Kidney (tissue), 22 donors: ENCODE measurements at places on chromosomes 16 and 17.

DNA sequence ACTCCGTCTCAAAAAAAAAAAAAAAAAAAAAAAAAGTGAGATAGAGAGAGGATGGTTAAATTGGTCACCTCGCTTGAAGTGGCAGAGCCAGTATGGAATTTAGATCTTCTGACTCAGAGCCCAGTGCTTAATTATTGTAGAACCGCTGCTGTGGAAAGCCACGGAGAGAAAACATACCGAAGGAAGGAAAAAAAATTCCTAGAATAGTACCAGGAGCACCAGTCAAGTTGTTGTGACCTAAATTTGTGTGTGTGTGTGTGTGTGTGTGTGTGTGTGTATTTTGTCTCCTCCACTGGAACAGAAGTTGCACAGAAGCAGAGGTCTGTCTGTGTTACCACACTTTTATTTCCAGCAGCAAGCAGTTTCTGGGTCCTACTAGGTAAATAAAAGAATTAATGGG, 10.6 kb upstream of the NUP85 start:
- DNase-seq, result no peak

GRCh38 chr16:7612671-7613070, 280.0 kb downstream of the RBFOX1 start:
- no peak for DNase-seq

DNA sequence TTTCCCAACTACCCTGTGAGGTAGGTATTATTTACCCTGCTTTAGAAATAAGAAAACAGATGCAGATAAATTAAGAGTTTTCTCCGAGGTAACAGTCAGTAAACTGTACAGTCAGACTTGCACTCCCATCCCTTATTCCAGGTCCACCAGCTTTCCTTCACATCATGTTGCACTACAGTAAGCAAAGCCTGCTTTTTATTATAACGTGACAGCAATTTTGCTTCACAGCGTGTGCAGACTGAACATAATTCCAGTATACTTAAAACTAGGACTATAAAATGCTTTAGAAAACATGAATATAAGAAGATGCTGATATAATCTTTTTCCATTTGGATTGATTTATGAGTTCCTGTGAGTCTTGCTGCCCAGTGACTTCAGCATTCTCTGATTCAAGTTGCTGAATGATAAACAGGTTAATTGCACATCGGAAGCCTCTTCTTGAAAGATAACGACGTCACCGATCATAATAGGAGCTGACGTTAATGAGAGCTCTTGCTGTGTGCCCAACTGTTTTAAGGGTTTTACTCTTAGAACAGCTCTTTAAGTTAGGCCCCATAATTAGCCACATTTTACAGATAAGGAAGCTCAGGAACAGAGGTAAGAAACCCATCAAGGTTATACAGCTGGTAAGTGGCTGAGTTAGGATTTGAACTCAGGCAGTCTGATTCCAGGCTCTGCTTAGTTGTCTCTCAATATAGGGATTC, 1.4 kb downstream of the LIG3 start:
- peak; percentile 44 for DNase-seq

- no peak for DNase-seq
Observed at GRCh38 chr16:54212893-54213292, 73.7 kb downstream of the IRX3 start.

- DNase-seq, result no peak
Observed at GRCh38 chr16:13552062-13552959, 367.6 kb upstream of the ERCC4 start.

DNA sequence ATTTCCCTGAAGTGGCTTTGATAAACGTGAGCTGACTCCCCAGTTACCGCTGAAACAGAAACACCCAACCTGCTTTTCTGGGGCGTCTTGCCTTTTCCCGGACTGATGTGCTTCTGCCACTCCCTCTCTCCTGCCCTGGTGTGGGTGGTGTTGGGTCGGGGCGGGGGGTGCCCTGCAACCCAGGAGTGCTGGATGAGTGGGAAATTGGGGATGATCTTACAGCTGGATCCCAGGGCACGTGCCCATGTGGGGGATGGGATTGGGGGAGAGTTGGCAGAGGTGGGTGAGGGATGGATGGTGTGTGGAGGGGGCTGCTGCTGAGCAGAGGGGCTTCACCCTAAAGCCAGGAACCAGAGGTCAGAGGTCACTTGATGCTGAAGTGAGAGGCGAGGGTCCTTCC, 28.5 kb downstream of the PGS1 start:
- no peak for DNase-seq

DNA sequence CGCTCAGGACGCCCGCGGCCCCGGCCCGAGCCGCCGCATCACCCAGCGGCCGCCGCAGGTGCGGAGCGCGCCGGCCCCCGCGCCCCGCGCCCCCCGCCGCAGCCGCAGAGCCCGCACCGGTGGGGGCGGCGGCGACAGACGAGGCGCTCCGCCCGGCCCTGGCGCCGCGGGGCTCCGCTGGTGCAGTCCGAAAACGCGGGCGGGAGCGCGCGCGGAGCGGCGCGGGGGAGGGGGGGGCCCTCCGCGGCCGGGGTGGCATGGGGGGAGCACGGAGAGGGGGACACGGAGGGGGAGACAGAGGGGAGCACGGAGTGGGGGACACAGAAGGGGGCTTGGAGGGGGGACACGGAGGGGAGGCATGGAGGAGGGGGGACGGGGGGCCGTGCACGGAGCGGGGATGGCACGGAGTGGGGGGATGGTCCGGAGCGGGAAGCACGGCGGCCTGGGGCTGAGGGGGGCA, at the start of gene AATK:
Gene AATK (minus strand): TSS at position 189 of the 460 bp plus-strand sequence. CDS start 229 bp downstream, outside the sequence.
- no peak for DNase-seq

DNA sequence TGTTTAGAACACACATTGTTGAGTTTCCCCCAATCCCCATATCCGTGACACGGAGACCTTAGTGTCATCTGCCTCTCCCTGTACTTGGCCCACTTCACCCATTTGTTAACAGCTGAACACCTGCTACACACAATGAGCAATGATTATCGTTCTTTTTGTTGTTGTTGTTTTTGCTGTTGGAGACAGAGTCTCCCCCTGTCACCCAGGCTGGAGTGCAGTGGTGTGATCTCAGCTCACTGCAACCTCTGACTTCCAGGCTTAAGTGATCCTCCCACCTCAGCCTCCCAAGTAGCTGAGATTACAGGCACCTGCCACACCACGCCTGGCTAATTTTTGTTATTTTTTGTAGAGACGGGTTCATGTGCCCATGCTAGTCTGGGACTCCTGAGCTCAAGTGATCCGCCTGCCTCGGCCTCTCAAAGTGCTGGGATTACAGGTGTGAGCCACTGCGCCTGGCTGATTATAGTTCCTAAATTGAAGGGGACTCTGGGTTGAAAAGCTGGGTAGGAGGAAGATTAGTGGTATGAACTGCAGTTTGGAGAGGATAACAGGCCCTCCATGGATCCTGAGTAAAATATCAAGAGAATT, 21.6 kb downstream of the NDE1 start:
- no peak for DNase-seq

GRCh38 chr16:27963471-27963965, 100.0 kb downstream of the GSG1L start:
- DNase-seq, result no peak

- no peak for DNase-seq
Observed at GRCh38 chr16:79587897-79588296, 12.6 kb downstream of the MAF start.

DNA sequence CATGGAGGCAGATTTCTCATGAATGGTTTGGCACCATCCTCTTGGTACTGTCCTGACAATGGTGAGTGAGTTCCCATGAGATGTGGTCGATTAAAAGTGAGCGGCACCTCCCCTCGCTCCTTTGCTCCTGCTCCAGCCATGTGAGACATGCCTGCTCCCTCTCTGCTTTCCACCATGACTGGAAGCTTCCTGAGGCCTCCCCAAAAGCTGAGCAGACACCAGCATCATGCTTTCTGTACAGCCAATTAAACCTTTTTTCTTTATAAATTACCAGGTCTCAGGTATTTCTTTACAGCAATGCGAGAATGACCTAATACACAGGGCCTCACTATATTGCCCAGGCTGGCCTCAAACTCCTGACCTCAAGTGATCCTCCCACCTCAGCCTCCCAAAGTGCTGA, 12.1 kb downstream of the ZNF500 start:
- no peak for DNase-seq

GRCh38 chr17:77304746-77305473, 164.1 kb downstream of the SEC14L1 start:
- DNase-seq, result no peak

GRCh38 chr17:71910002-71910401, 210.8 kb upstream of the SOX9 start:
- no peak for DNase-seq

GRCh38 chr17:57292091-57292490, 35.8 kb downstream of the MSI2 start:
- DNase-seq, result no peak

- DNase-seq, result no peak
Observed at GRCh38 chr17:74271901-74272561, 2.0 kb upstream of the DNAI2 start.

GRCh38 chr17:66850692-66851091, 15.8 kb downstream of the CACNG5 start:
- DNase-seq, result no peak

GRCh38 chr17:79812353-79813258, 15.7 kb upstream of the CBX8 start:
- DNase-seq, result peak; percentile 29

DNA sequence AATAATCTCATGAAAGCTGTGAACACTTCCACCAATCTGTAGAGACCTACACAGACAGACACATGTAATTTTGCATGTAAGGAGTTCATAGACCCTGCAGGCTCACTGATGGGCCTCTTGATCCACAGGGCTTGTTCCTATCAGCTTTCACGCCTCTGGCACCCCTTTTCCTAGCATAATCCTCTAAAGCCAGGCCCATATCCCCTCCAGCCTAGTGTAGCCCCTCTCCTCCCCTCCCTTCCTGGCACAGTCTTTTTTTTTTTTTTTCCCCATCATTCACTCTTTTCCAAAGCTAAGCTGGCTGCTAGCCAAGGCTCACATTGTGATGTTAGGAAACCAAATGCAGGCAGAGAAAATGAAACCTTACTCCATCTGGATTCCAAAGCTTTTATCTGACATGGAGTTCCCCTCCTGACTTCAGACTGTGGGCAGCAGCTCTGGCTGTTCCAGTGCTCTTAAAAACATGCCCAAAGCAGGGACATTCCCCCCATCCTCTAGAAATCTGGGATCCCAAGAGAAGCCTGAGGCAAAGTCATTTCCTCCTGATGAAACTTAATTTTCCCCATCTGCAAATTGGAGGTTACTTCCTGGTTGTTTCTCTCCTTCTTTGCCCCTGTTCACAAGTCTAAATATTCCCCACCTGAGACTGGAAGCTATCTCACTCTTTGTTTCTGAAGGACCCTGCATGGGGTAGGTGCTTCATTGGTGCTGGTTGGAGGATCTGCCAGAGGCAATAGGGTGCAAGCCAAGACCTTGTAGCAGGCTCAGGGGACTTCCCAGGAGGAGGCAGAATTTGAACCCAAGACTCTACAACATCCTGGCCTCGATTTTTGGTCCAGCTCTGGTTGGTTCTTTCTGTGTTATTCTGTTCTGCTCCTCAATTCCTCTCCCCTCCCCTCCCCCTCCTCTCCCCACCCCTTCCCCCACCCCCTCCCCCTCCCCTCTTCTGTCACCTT, 9.9 kb upstream of the CCL5 start:
- DNase-seq, result no peak

GRCh38 chr16:89026121-89026612, 49.2 kb upstream of the CBFA2T3 start:
- no peak for DNase-seq

GRCh38 chr16:30470632-30470995, 1.9 kb upstream of the ITGAL start:
- DNase-seq, result no peak

DNA sequence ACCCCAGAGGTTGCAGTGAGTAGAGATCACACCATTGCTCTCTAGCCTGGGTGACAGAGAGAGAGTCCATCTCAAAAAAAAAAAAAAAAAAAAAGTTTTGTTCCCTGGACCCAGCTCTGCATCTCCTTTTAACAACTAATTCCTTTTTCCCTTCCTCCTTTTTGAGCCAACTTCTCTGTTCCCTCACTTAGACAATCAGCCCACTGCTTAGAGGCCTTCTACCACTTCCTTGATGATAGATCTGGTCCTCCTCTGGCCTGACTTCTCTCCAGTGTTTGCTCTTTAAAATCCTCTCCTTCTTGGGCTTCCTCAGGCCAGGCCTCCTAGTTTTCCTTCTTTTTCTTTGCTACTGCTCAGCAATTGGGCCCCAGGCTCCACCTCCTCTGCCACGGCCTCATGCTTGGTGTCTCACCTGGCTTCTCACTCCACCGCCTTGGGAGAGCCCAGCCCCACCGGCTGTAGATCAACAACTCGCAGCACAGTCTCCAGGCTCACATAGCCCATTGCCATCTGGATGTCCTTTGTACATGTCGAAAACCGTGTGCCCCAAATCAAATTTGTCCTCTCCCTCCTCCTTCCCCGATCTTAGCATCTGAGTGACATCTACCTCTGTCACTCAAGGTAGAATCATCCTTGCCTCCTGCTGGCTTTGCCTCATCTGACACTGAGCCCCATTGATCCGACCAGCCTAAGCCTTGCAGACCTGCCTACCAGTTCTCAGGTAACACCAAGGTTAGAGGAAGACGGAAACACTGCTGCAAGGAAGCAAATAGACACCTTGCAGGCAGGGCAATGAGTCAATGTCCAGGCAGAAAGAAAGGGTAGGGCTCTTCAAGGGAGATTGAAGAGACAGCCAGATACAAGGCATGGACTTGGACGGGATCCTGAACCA, 17.4 kb downstream of the ARHGAP27 start:
- no peak for DNase-seq

GRCh38 chr17:14840616-14841231, 424.4 kb downstream of the PMP22 start:
- no peak for DNase-seq

- DNase-seq, result peak; percentile 63
Observed at GRCh38 chr17:35765756-35766488, 5.2 kb downstream of the C17orf50 start.

DNA sequence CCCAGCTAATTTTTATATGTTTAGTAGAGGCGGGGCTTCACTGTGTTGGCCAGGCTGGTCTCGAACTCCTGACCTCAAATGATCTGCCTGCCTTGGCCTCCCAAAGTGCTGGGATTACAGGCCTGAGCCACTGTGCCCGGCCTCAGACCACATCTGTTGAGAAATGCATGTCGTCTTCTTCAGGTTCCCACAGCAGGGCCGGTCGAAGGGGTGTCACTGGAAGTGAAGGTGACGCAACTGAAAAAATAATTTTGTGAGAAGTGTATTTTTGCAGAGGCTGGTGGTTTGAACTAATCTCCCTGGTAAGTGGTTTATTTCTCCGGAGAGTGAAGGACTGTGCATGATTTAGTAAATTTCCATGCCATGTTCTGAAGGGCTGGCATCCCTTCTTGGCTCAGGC, 33.4 kb upstream of the IL34 start:
- no peak for DNase-seq

DNA sequence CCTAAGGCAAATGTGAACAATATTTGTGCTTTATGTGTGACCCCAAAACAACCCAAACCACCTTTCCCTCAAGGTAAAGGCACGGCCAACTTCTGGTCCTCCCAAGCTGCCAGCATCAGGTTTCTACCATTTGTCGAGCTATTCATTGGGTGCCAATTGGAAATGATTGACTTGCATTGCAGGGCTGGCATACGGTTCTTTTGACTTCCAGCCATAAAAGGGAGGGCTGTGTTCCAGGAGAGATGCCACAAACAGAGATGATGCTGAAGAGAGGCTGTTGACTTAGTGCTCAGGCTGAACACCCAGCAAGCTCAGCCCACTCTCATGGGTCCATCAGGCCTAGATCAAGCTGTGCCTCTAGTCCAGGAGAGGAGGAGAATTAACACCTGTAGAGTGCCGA, 252.4 kb downstream of the GRIN2A start:
- no peak for DNase-seq
